Right ventricle myocardium superior (tissue), 1 donor: ENCODE measurements at places on chromosomes 16 and 17.

- no peak for DNase-seq
Observed at GRCh38 chr17:55398689-55399088, 22.9 kb downstream of the MMD start.

DNA sequence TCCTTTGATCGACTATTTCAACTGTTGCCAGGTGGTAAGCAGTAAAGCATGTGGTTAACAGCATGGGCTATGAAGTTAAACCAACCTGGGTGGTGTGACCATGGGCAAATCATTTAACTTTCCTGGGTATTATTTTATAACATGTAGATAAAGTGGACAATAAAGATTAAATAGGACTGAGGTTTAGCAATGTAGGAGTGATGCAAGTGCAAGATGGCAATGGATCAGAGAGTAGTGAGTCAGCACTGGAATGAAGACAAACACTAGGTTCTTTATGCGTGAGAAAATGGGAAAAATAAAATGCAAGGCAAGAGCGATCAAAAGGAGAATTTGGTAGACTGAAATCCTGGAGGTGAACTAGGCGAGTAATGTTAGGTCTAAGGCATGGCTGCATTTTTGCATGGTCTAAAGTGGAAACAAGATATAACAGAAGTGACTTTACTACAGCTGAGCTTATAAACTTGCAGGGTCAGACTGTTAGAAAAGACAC lies 222.4 kb upstream of the AXIN2 start:
- no peak for DNase-seq

DNA sequence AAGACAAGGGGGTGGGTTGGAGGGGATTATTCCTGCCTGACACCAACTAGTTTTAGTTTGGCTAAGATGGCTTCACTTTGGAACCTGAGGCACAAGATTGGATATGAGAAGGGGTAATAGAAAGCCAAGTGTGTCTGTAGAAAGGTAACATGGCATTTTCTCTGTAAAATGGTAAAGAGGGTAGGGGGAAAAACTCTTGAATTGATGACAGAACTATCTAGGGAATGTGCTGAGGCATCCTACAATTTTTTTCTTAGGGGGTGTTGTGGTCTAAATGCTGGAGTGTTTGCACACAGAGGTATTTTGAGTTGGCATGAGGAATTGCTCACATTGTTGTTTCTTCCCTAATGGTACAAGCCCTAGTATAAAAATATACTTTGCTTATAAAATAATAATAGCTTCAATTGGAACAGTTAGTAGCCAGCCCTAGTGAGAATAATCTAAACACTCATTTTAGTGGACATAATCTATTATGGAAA lies 25.8 kb downstream of the YPEL2 start:
- no peak for DNase-seq

DNA sequence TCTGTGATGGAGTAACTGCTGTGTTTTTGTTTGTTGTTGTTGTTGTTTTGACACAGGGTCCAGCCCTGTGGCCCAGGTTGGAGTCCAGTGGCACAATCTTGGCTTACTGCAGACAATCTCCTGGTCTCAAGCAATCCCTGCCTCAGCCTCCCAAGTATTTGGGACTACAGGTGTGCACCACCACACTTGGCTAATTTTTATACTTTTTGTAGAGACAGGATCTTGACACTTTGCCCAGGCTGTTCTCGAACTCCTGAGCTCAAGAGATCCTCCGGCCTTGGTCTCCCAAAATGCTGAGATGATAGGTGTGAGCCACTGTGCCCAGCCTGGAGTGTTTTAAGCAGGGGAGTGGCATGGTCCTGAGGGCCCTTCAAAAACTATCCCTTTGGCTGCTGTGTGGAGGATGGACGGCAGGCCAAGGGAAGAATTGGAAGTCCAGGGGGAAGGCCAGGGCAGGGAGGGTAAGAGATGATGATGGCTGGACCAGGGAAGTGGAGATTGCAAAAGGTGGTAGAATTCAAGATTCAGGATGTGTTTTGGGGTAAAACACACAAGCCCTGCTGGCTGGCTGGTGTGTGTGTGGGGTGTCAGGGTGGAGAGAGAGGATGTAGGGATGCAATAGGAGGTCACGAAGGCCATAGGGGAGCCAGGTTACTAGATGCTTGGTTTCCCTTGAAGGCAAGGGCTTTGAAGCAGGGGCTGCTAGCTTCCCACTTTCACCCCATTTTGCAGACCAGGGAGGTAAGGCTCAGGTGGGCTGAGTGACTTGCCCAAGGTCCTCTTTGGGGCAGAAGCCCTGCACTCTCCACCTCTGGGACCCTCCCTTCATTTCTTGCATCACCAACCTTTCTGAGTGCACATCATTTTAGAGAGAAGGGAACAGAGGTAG lies 18.8 kb upstream of the PLLP start:
- DNase-seq, result no peak

DNA sequence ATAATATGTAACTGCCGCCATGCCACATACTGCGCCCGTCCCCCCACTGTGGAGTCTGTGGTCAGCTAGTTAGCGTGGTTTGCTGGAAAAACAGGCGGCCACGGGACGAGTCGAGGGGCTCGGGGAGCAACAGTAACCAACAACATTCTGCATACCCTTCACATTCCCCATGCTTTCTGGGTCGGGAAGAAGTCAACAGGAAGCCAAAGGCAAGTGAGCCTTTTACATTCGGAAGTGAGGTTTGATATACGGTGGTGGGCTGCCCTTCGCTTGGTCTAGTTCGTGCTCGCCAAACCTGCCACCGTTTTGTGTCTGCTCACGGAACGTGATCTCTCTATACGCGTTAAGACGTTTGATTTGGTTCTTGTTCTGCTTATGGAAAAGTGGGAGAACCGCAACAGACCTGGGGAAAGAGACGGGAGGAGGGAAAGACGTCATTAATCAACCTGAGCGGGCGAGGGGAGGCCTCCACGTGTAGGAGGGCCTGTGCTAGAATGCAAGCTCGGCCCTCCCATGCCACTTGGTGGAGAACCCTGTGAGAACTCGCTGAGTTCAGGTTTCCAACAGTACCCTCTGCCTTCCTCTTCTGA lies 28.9 kb upstream of the CFAP20 start:
- no peak for DNase-seq

DNA sequence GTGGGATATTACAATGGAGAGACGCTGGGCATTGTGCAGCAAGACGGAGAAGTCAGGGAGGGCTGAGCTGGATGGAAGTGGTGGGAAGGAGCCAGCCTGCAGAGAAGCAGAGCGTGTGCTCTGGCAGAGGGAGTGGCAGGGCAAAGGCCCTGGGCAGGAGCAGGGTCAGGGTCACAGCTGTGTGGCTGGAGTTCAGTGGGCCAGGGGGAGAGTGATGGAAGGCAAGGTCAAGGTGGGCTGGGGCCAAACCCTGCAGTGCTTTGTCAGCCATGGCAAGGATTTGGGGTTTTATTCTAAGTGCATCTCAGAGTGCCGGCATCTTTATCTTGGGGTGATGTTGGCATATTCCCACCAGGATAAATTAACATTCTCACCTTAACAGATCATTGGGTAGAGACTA lies 31.9 kb upstream of the C16orf78 start:
- DNase-seq, result no peak

- no peak for DNase-seq
Observed at GRCh38 chr17:76264425-76264754, 758 bp upstream of the UBALD2 start.

GRCh38 chr16:49120631-49121030 lies 161.0 kb downstream of the CBLN1 start:
- no peak for DNase-seq

DNA sequence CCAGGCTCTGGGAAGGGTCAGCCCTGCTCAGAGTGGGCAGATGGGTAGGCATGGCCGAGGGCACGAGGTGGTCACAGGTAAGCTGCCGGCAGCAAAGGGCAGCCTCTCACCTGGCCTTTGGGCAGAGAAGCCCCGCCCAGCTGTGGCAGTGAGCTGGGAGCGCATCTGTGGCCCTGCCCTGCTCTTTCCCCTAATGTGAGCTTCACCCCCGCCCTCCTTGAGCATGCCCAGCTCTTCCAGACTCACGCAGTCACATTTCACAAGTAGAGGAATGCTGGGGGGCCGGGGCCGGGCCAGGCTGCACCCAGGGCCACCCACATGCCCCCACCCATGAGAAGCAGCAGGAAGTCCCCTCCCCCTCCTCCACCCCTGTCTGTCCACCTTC lies 40.7 kb upstream of the SLC38A10 start:
- no peak for DNase-seq

GRCh38 chr17:53426505-53426904 lies 396.2 kb upstream of the KIF2B start:
- no peak for DNase-seq

- DNase-seq, result no peak
Observed at GRCh38 chr17:58376472-58377000, 24.5 kb upstream of the SUPT4H1 start.

DNA sequence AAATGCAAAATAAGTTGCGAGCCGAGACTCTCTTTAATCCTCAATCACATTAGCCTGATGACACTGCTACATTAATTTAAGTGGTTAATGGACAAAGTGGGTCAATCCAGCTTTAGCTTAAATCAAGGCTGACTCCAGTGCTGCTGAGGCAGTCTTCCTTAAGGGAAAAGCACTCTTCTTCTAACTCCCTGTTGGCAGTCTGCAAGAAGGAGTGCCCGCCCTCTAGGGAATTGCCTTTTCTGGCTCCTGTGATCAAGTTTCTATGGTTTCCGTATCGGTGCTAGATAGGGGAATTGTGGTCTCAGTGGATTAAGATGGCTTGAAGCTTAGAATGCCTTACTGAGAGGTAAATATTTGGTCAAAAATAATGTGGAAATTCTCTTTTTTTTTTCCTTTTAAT lies 41.0 kb downstream of the HS3ST3B1 start:
- no peak for DNase-seq

DNA sequence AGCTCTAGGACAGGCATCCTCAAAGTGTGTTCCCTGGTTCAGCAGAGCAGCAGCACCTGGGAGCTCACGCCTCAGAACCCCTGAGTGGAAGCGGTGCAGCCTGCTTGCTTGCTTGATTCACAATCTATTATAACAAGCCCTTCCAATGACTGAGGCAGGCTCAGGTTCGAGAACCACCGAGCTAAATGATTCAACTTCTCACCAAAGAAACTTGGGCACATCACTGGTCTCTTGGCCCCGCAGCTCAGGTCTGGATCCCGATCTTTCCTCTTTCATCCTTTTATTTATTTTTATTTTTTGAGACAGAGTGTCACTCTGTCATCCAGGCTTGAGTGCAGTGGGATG lies 24.5 kb downstream of the CLUH start:
- no peak for DNase-seq

GRCh38 chr16:74723256-74723655 lies 22.6 kb upstream of the MLKL start:
- no peak for DNase-seq

GRCh38 chr16:23996258-23996955 lies 160.6 kb downstream of the PRKCB start:
- no peak for DNase-seq

GRCh38 chr16:67598527-67598926 lies 36.2 kb downstream of the CTCF start:
- DNase-seq, result no peak

DNA sequence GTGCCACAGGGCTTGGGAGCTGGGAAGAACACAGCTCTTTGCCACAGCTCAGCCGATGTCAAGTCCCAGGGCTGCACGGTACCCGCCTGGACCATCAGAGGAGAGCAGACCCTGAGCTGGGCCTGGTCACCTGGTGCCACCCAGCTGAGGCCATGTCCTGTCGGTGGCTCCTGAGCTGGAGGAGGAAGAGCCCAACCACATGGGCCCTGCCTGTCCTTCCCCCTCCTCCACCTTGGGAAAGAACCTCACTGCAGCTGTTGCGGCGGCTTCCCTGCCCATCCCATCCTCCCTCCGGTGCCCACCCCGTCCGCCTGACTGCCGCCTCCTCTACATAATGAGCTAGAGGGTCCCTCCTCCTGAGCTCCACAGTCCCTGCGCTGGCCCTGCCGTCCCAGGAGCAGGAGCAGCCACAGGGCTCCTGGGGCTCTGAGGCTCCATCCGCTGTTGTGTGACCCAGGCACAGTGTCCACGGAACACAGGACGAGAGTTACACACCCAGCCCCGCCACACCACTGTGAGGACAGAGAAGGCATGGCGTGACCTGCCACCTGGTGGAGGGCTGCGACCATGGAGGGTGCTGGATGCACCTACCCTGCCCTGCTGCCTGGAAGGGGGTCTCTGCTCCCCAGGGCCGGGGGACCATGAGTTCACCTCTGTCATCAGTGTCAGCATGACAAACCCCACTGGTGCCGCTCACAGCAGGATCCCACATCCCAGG lies 21.4 kb upstream of the CHMP6 start:
- DNase-seq, result peak; percentile 55

GRCh38 chr17:1759529-1759928 lies 2.3 kb upstream of the SERPINF1 start:
- no peak for DNase-seq

DNA sequence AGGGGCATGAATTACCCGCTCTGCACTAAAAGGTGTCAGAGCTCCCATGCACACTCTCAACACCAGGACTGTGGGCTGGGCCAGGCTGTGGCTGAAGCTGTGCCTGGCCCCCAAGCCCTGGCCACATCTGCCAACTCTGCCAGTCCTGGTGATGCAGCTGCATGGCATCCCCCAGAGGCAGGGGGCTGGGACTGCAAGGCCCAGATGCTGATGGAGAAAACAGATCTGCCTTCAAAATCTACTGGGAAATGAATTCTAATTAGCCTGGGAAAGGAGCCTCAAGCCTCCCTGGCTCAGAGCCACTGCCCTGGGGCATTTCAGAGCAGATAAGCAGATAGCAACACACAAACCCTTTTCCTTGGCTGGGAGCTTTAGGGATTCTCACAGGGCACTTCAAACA lies 3.4 kb downstream of the CHST6 start:
- no peak for DNase-seq

DNA sequence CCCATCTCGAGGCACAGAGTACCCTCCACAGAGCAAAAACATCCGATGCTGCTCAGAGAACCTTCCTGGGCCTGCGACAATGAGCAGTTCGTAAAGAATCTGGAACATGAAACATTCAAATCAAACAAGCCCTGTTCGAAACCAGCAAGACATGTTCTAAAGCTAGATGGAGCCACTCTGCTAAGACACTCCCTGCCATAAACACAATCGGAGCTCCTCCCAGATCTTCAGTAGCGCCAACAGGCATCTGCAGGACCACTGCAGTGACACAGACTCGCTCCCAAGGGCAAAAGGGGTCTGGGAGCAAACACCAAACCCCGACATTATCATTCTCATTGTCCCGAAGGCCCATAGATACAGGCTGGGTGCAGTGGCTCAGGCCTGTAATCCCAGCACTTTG lies 108.7 kb downstream of the ZFHX3 start:
- no peak for DNase-seq

DNA sequence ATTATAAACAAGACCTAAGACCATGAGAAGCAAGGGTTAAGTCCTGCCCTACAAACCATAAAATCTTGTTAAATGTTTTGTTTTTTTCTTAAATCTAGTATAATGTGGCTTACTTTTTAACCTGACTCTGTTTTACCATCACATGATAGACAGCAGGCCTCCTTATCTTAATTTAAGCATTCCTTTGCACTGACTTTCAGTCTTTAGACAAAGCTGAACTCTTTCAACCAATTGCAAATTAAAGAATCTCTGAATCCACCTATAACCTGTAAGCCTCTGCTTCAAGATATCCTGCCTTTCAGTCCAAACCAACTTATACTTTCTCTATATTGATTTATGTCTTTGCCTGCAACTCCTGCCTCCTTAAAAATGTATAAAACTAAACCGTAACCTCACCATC lies 478.5 kb downstream of the GRIN2A start:
- DNase-seq, result no peak
